ENCODE measurements at places on chromosomes 1 and 21.

DNA sequence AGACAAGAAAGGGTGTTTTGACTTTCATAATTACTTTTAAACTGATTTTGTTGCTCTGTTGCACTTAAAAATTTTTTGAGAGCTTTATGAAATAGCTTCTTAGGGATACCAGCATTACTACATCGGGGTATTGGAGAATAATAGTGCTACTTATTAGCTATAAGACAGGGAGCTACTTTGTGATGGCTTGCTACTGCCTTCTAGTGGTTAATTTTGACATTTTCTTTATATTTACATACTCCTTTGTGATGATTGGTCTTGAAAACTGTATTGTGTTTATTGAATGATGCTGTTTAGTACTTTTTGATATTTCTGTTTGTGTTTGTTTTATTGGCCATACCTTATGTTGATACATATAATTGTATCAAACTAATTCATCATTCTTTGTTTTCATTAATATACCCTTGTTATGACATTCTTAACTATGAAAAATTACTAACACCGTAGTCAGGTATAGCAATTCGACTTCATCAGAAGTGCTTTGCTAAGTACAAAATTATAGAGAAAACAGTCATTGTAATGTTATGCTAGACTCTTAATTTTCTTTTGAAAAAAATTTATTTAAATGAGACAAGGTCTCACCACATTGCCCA is 85.5 kb downstream of the CLIC4 start:
- DNase-seq, result peak; percentile 61

DNA sequence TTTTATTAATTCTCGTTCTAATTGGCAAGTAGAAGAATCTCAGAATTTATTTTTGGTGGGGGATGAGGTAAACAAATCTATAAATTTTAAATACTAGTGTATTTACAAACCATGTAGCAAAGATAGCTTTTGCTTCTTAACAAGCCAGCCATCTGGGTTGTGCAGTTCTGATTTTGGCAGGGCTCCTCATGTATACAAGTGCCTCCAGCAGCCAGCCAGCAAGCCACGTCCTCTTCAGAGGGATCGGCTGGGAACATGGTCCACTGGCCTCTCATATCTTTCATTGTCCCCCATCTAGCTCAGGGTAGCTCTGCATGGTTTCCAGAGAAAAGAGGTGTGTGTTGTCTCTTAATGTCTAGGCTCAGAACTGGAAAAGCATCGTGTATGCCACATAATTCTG is 659.1 kb downstream of the MRPL39 start:
- no peak for DNase-seq

DNA sequence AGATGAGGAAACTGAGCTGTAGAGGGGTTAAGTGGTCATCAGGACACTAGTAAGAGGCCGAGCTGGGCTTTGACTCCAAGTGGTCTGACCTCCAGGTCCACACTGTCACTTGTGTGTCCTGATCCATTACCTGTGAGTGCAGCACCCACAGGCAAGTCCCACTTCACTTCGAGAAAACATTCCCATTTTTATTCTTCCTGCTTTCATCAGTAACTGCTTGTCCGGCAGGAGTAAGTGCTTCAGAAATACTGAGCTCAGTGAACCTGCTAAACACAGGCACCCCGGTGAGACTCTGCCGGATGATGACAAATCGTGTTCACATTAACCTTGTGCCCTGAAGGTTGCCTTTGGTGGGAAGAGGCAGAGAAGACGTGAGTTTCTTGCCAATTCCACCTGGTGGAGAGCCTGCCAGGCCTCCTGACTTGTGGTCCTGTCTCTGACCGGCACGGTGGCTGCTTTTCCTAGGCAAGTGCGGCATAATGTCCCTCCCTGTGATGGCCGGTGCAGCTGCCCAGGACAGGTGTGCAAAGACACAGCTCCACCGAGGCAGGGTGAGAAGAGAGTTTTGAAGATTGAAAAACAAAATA is 29.4 kb downstream of the ZBTB18 start:
- DNase-seq, result peak; percentile 89

- DNase-seq, result no peak
Measured at GRCh38 chr1:115539061-115539460, 102.7 kb upstream of the VANGL1 start.

DNA sequence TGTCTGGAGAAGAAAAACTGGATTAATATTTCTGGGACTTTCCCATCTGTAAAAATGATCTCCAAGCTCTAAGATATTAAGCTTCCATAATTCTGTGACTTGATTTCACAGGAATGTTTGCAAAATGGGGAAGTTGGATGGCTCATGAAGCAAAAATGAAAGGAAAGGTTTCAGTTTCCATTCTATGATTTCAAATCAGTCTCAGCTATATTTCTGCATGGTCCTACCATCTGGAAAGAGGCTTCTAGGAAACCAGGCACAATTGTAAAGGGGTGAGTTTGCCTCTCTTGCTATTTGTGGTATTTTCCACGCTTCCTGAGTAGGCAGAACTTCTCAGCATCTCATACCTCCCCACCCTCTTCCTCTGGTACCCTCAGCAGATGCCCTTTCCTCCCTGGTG is 22.4 kb upstream of the ACTN2 start:
- no peak for DNase-seq

- DNase-seq, result no peak
Measured at GRCh38 chr1:223161321-223161720, 18.3 kb upstream of the TLR5 start.

DNA sequence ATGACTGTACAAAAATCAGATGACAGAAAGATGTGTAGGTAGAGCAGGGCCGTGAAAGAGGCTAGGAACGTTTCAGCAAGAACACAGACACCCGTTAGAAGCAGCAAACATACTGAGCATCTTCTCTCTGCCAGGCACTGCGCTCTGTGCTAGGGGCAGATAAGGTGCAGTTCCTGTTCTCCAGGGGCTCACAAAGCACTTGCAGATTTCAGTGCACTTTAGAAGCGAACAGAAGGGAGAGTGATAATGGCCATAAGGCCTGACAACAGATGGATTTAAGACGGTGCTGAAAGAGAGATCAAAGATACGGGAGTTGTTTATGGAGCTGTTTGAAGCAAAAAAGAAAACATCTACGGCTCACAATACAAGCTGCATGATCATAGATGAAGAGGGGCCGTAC is 200.3 kb upstream of the FOXD3 start:
- peak; percentile 10 for DNase-seq

Measured in NCI-H69 (cell line).